ENCODE measurements at places on chromosomes 6 and 20.
A peak's percentile ranks its signal among the peaks of the same experiment; 100 is the strongest.

GRCh38 chr6:19734061-19734460, 103.1 kb upstream of the ID4 start:
- no peak for DNase-seq

GRCh38 chr20:21609221-21609620, 95.4 kb upstream of the NKX2-2 start:
- DNase-seq = no peak

- no peak for DNase-seq
These were observed 890.8 kb upstream of the MAP3K7 start for GRCh38 chr6:91477688-91478087.

- no peak for DNase-seq
These were observed 364.3 kb downstream of the RIMS1 start for GRCh38 chr6:72250664-72251063.

DNA sequence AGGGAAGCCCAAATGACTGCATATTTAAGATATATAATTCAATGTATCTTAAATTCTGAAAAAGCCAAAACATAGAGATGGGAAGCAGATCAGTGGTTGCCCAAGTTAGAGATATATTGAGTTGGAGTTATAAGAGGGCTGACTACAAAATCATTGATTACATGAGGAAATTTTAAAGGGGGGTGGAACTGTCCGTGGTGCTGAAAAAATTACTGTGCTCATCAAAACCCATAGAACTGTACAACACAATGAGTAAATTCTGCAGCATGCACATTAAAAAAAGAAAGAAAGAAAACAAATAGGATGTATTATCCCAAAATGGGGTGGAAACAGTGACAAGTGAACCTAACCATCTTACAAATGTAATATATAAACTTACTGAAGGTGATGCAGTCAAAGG, 100.9 kb downstream of the FUT9 start:
- no peak for DNase-seq

GRCh38 chr20:43167615-43168014, 22.1 kb downstream of the PTPRT start:
- no peak for DNase-seq

GRCh38 chr6:158764926-158765325, 54.2 kb downstream of the EZR start:
- no peak for DNase-seq

DNA sequence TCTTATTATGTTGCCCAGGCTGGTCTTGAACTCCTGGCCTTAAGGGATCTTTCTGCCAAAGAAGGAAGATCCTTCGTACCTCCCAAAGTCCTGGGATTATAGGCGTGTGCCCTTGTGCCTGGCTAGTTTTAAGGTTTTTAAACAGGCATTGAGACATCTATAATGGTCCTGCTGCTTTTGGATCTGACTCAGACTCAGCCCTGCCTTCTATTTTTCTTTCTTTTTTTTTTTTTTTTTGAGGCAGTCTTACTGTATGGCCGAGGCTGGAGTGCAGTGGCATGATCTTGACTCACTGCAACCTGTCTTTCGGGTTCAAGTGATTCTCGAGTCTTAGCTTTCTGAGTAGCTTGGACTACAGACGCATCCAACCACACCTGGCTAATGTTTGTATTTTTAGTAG, 73.7 kb downstream of the PHF20 start:
- no peak for DNase-seq

DNA sequence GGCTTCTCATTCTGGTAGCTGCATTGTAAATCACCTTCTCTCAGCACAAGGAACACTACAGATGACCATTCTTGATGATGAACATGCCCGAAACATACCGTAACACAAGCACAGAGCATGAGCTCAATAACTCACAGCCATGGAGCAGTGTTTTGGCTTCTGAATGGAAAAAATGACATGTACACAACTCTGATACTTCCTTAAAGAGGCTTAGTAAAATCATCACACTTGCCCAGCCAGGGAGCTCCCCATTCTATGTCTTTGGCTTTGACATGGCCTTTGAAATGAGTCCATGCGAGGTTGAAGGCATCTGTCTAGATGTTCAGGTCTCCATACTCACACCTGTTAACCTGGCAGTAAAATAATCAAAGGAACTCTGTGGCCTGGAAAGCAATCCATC, 87.6 kb downstream of the MYB start:
- DNase-seq = no peak

GRCh38 chr6:76262240-76262639, 189.8 kb upstream of the IMPG1 start:
- DNase-seq = no peak

DNA sequence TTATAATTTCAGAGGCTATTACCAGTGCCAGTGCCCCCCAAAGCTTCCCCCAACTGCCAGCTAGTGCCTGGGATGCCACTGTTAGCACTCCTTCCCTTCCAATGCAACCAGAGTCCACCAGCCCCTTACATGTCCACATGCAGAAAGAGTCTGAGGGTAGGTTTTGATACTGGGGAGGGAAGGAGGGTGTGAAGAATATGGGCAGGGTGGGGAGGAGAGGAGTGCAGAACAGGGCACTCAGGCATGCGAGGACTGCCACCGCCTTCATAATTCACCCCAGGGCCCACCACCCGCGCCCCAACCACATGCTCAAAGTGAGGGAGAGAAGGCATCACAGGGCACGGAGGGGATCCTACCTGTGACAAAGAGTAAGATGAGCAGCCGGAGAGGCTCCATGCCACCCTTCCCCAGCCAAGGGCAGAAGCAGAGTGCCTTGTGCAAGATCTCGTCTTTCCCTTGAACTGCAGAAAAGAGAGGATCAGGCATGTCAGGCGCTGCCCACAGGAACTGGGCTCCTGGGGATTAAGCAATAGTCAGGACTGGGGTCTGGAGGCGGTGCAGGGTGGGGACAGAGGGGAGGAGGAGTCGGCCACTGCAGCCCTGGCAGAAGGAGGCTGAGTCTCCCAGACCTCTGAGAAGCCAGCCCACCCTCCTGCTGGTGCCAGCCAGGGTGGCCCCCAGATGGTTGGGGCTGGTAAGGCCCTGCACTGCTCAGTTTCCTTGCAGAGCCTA, at the start of gene TREM2:
Gene TREM2, minus strand, starts transcription at position 430 of the 732 bp plus-strand sequence. Its CDS starts 34 bp downstream, at position 396.
- DNase-seq = no peak

DNA sequence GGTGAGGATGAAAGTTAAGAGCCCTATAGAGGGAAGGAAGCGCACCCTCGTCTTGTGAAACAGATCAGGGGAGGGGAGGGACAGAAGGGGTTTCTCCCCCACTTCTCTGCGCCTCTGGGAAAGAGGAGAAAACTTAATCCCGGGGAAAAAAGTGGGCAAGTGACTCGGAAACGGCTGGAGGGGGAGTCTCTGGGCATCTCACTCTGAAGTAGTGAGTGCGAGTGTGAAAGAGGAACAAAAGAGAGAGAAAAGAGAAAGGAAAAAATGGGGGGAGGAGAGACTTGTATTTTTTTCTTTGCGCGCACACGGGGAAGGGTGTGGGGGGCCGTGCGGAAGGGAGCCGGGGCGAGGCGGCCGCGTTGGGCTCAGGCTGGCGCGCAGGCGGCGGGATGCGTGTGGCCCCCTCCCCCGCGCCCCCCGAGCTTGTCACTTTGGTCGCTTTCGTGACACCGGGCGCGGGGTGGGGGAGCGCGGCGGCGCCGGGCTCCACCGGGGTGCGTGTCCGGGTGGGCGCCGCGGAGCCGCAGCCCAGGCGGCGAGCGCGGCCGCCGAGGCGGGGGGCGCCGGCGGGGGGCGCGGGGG, 454 bp downstream of the L3MBTL3 start:
- DNase-seq = peak; percentile 4

DNA sequence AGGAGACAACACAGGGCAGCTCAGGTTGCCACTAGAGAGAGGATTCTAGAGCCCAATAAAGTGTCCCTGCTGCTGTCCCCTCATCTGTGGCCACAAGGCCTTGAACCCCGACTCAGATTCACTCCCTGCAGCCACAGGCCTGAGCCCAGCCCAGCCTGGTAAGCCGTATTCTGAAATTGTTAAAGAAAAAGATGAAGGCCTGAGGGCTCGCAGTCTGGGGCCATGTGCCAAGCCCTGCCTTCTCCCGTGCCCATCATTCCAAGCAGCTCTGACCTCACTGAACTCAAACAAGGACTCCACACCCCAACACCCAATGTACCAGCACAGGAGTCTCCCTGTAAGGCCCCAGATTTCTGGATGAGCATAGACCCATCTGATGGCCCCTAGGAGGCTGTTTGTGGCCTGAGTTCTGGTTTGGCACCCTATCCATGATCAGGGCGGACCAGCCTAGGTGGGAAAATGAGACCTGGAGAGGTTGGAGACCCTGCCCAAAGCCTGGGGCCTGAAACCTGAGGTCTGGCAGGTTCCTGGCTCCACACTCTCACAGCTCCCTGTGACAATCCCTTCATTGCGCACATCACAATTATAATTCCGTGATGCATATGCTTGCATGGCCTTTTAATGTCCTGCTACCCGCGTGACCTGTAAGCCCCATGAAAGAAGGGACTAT, 62.0 kb upstream of the TOP1 start:
- no peak for DNase-seq

- no peak for DNase-seq
These were observed 369.8 kb downstream of the CDH4 start for GRCh38 chr20:61621852-61622251.

DNA sequence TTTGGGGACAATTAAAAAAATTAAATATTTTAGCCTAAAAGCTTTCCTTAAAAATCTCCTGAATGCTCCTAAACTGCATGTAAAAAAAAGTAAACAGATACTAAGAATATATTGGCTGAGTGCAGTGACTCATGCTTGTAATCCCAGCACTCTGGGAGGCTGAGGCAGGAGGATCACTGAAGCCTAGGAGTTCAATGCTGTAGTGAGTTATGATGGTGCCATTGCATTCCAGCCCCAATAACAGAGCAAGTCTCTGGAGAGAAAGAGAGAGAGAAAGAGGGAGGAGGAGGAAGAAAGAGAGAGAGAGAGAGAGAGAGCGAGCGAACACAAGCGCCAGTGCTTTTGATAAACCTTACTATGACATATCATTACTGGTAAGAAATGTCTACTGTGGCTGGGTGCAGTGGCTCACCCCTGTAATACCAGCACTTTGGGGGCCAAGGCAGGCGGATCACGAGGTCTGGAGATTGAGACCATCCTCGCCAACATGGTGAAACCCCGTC, 58.8 kb downstream of the FKBP5 start:
- no peak for DNase-seq

GRCh38 chr20:43662943-43663655, 3.8 kb upstream of the MYBL2 start:
- no peak for DNase-seq

GRCh38 chr20:43752561-43753301, 25.9 kb upstream of the GTSF1L start:
- DNase-seq = no peak

GRCh38 chr20:10427060-10427692, 6.8 kb downstream of the MKKS start:
- DNase-seq = no peak

DNA sequence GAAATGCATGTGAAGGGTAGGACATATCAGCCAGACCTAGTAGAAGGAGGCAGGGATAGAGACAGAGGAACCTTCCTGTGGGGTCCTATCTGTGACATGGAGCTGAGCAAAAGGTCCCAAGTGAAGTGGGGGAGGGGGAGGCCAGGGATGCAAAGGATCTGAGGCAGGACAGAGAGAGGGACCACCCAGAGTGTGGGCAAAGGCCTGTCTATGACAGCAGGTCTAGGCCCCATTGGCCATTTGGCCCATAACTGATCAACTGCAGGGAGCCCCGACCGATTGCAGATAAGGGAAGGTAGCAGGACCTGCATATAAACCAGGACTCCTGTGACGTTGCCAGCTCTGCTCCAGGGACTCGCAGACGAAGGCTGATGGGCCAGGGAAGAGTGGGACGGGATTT, 49.6 kb upstream of the SYNDIG1 start:
- DNase-seq = no peak

GRCh38 chr6:95587989-95588388, 10.7 kb downstream of the MANEA start:
- no peak for DNase-seq

DNA sequence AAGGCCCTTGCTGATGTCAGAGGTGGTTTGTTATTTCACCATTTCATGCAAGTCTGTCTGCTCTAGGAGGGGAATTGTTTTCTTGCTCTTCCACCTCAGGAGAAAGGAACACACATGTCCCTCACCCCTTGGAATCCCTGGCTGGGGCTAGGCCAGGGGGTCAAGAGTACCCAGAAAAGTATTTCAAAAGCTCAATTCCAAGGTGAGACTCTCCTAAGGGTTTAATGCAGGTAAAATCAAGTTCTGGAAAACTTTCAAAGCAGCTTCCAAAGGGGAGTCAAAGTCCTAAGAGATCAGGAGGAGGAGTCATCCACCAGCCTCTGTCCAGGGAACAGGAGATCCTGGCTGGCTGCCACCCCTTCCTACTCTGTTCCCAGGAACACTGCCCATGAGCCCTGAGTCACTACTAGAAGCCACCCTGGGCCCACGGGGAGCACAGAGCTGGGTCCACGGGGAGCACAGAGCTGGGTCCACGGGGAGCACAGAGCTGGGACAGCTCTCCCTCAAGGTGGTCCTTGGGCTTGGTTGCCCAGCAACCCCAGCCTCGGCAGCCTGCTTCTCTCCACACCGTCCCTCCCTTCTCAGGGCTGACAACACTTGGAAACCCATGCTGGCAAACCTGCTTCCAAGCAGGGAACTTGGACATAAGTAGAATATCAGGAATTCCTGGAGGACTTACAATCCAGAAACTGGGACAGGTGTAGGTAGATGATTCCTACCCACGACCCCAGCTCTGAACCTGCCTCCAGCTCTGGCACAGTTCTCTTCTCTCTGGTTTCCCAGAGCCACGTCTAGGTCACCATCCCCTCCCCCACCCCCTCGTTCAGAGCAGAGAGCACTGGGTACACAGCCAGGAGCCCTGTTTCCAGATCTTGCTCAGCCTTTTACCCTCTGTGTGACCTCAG, 35.3 kb upstream of the CDKN1A start:
- no peak for DNase-seq

DNA sequence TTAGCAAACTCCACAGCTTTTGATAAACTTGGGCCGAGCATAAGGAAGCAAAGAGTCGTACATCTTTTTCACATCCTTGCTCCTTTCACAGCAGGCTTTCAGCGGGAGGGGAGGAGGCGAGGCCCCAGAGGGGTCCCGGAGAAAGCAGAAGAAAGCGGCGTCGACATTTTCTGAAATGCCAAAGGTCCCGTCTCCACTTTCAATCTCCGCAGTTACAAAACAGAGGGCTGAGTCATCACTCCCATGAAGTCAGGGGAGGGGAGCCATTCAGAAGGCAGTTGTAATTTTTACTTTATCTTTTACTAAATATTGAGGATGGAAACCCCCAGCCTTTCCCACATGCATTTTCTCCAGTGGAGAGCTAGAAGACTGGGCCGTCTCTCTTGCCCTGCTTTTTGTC, 174.2 kb upstream of the THBS2 start:
- no peak for DNase-seq

GRCh38 chr6:75657327-75657726, 55.6 kb downstream of the SENP6 start:
- no peak for DNase-seq

GRCh38 chr6:46103441-46104115, 26.2 kb upstream of the ENPP4 start:
- no peak for DNase-seq

GRCh38 chr20:31718952-31719643, 3.6 kb downstream of the BCL2L1 start:
- no peak for DNase-seq

DNA sequence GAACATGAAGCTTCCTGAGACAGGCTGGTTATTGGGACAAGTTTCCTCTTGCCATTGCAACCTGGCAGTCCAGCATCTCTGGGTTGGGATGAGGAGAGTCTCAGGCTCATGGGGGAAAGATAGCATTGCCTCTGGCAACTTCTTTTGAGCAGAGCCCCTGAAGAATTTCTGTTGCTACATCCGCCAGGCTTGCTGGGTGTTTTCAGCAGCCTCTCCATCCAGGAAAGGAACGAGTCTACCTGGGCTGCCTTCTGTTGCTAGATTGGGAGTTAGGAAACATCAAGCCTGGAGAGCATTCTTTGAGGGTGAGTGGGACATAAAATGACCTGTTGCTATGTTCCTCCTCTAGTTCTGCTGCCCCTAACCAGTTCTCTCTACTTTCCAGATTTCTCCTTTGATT, 313.5 kb downstream of the RFPL4B start:
- no peak for DNase-seq
